ENCODE measurements at places on chromosomes 11 and 22.

GRCh38 chr11:130308059-130308458, 6.7 kb downstream of the ZBTB44 start:
- DNase-seq = no peak

DNA sequence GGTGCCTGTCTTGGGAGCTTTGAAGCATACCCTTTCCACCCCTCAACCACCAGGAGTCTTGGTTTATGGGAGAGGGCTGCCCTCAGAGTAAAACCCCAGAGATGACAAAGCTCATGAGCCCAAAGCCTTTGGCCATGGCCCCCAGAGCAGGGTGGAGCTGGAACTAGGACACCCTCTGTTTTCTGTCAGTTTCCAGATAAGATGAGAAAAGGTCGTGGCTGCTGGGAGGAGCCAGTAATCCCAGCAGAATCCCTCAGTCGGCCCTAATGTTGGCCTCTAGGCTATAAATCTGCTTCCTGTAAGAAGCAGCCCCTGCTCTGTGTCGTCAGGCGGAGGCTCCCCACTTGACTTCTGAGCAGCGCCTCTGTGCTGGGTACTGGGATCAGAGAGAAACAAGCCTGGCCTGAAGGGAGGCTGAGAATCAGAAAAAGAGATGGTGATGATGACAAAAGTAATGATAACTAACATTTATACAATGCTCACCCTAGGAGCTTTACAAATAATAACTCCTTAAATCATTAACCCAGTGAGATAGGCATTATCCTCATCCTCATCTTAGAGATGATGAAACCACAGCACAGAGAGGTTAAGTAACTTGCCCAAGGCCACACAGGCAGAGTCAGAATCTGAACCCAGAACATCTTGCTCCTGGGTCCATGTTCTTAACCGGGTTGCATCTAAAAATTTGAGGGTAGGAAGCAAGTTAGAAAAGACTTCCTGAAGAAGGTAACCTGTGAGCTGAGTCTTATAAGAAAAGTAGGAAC, 471.4 kb downstream of the SOX6 start:
- no peak for DNase-seq

DNA sequence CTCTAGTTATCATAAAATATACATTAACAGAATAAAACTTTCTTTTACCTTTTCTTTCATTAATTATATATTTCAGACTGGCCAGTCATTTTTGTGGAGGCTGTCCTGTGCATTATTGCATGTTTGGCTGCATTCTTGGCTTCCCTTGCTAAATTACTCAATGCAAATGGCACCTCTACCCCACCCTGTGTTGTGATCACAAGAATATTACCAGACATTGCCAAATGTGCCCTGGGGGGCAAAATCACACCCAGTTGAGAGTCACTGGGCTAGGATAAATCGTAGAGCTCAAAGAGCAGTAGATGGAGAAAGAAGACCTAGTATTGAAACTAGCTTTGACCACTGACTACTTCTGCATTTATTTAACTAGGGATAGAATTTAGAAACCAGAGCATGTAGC, 1257.8 kb upstream of the TENM4 start:
- no peak for DNase-seq

DNA sequence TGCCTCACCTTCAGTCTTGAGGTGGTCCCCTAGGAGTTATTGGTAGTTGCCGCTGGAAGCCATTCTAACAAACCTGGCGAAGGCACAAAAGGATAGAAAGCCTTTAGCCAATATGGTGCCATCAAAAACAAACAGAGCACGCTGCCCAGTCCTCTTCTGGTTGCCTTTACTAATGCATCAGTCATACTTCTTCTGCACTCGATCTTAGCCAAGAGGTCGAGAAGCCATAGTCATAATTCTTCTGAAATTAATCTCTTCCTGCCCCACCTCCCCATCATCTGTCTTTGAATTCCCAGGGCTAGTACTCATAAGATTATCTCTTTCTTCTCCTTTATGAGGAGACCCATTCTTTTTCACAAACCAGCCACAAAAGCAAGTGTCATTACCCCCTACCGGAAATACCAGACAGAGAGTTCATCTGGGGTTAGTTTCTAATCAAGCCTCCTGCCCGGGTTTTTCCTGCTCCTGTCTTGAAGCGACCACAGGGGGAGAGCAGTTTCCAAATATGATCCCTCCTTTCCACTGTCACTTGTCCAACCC, 21.4 kb upstream of the EHF start:
- DNase-seq = no peak

- no peak for DNase-seq
Measured at GRCh38 chr11:128886406-128887124, 4.6 kb upstream of the KCNJ5 start.

DNA sequence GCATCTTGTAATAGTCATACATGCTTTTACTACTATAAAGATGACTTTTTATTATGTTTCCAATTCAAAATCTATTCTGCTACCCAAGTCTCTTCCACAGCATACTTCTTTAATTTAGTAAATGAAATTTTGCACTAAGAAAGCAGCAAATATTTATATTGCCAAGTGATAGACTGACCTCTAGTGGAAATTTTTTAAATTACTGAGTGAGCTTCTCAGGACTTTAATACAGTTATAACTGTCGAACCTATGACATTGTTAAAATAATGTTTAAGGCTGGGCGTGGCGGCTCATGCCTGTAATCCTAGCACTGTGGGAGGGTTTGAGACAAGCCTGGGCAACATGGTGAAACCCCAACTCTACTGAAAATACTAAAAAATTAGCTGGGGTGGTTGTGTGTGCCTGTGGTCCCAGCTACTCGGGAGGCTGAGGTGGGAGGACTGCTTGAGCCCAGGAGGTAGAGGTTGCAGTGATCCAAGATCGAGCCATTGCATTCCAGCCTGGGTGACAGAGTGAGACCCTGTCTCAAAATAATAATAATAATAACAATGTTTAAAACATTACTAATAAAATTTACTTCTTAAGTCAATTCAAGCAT, 27.3 kb downstream of the STK33 start:
- DNase-seq = no peak

GRCh38 chr22:31491218-31491962, 1.7 kb upstream of the EIF4ENIF1 start:
- no peak for DNase-seq
